ENCODE measurements at places on chromosomes 12 and 14.

DNA sequence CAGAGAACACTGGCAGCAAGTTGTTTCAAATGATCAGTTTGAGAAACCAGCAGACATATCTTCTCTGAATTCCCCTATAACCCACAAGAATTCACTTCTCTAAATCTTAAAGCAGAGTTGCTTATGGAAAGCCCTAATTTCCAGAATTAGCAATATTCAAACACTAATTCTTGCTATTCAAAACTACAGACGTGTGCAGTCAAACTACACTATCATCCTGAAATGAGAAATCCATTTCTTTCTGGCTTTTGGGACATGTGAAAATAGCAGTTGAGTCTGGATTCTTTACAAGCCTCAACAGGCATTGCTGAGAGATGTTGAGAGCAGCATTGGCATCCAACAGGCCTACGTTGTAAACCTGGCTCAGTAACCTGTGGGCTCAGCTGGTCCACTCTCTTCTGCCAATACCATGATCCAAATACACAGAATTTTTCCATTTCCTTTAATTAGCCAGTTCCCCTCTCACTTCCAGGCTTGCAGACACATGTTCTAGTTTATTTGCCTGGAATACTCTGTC lies 74.6 kb upstream of the TMTC1 start:
- ATAC-seq = no peak

DNA sequence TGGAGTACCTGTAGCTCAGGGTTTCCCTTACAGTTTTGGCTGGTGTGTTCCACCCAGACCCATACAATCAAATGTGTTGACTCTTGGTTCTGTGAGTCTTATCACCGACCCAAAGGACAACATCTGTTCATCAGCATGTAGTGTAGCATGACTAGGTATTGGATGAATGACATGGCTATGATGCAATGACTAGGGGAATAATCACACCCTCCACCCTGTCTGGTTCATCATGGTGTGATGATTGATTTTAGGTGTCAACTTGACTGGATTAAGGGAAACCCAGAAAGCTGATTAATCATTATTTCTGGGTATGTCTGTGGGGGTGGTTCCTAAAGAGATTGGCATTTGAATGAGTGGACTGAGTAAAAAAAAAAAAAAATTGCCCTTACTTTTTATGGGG lies 311.3 kb downstream of the DPF3 start:
- ATAC-seq = no peak

DNA sequence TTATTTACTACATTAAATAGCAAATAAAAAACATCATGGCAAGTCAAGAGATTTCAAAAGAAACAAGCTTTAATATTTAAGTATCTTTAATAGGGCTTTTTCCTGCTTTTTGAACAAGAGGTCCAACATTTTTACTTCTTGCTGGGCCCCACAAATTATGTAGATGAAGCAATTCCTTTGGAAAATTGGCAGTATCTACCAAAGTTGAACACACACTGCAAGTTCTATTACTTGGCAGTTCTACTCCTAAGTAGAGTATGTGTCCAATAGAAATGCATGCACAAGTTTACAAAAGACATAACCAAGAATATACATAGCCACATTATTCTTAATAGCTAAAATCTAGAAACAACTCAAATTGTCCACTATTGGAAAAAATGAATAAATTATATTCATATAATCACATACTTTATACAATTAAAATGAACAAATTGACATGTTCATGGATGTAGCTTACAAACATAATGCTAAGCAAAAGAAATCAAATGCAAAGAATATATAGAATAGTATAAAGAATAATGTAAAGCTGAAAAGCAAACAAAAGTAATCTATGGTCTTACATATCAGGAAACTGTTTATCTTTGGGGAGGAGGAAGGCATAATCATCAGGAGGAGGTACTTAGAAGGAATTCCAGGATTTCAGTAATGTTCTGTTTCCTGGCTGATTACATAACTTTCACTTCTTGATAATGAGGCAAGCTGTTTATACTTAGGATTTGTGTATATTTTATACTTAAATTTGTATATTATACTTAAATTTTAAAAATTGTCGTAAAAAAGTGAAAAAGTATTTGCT lies 6.5 kb upstream of the TMBIM4 start:
- no peak for ATAC-seq

- peak; percentile 41 for ATAC-seq
Observed at GRCh38 chr12:94783862-94784261, 133.5 kb upstream of the TMCC3 start.

DNA sequence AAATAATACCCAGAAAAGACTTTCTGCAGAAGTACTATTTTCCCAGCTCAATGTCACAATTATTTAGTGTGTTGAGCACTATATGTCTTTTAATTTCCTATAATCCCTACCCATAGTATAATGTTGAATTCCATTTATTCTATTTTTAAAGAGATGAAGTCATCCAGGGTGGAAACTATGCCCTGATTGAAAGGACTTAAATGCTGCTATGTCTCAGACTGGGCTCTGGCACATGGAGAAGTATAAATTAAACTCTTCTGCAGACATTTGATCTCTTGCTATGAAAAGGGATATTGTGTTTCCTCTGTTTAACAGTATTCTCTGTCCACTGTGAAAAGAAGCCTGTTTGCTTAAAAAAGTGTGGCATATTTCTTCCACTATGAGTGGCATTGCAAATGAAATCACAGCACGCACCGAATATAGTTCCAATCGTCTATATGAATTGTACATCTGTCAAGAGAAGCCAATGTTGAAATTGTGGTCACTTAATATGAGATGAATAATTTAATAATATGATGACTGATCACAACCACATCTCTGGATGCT lies 192.3 kb downstream of the BCAT1 start:
- peak; percentile 87 for ATAC-seq

DNA sequence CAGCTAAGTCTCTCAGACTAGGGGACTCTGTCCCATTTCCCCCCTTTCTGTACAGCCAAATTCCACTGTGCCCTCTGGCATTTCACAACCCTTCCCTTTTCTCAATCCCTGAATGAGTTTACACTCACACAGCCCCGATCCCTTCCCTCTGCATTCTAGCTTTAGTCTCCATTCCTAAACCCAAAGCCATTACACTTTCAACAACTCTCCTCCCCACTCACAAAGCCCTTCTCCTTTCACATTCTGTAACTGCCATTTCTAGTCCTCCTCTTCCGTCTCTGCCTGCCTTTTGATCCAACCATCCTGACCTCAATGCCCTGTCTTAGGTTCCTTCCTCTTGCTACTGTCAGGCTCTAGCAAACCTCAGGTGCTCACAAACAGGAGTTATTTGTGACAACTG lies 3.6 kb downstream of the ZFHX2 start:
- no peak for ATAC-seq

DNA sequence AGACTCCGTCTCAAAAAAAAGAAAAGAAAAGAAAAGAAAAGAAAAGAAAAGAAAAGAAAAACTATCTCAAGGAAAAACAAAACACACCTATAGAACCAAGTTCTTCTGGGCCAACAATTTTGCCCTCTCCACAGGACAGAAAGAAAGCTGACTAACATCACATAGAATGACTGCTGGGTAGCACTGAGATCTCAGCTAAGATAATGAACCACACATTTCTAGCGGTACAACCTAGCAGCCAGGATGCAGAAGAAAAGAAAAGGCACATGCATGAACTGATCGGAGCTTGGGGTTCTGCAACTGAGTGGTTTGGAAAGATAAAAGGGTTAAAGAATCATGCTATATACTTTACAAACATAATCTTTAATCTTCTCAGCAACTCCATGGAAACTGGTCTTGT lies 19.5 kb downstream of the TMED10 start:
- peak; percentile 28 for ATAC-seq

GRCh38 chr12:1644534-1645438 lies 15.8 kb downstream of the WNT5B start:
- ATAC-seq = peak; percentile 95

DNA sequence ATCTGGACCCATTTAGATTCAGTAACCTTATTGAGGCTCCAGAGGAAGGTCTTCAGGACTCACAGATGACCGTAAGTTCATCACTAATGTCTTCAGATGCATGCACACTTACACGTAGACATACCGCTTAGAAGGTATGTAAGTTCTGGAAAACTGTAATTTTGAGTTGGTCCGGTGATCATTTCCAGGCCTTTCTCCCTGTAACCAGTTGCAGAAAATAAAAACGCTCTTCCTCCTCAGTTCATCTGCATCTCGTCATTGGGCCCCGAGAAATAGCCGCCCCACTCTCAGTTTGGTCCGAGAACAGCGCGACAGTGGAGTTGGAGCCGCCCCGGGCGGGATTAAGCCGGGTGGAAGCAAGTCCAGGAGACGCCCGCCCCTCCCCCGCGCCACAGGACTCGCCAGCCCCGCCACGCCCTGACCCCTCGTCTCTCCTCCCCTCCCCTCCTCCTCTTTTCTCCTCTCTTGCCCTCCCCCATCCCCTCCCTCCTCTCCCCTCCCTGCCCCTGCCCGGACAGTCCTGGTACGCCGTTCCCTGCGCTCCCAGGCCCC lies 83.7 kb downstream of the TNFAIP2 start:
- no peak for ATAC-seq

- no peak for ATAC-seq
Observed at GRCh38 chr12:132724506-132725241, 14.0 kb downstream of the PGAM5 start.

DNA sequence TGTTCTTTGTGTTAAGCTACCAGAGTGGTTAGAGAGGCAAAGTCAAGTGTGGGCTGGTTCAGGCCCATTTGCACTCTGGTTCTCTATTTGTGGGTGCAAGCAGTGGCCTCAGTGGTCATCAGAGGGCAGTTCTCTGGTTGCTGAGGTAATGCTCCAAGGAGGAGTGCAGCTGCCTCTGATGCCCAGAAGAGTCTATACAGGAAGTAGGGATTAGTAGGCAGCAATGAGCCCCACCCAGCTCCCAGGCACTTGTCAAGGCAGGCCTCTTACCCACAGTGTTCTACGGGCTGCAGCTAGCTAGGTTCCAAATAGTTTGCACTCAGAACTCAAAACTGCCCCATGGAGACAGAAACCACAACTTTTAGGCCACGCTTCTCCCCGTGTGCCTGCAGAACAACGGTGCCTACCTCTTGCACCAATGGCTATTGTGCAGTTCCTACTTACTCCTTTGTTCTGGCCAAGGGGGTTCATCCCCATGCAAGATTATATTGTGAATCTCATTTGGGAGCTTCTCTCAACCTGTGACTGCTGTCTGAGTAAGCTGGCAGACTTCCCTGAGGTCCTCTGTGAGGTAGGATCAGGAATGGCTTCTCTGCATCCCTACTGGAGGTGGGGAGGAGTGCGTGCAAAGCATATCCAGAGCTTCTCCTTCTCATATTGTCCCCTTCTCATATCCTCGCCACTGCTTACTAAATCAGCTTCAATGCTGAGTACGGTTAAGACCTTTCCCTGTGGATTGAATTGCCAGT lies 410.3 kb upstream of the LMO3 start:
- no peak for ATAC-seq

GRCh38 chr12:31521964-31522363 lies 69.0 kb downstream of the DENND5B start:
- no peak for ATAC-seq

DNA sequence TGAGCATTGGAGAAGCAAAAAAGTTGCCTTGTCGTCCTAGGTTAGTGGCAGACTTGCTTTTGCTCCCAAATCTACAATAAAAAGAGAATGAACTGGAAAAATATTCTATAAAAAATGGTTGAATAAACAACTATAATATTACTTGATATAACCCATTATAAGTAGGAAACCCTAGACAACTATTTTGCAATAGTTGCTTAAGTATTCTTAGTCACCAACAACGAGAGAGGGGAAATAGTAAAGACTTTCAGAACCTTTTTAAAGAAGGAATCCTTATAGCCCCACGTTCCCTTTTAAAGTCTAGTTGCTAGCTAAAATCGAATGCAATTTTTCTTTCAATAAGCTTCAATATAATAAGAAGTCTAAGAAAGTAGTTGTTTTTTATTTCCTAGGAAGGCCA lies 17.5 kb downstream of the AQP6 start:
- ATAC-seq = no peak

DNA sequence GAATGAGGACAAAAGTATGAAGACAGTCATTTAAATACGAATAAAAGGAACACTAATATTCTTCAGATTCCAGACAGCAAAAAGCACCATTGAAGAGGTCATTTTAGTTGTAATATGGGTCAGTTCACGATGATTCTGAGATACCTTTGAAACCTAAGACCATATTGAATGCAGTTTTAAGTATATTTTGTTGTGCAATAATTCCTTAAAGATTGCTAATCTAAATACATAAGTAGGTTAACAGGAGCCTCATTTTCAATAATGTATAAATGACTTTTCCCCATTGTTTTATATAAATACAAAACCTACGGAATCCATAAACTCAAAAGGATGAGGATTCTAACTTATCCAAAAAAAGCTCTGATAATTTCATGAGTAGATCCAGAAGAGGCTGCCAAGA lies 5.8 kb downstream of the GNS start:
- no peak for ATAC-seq

DNA sequence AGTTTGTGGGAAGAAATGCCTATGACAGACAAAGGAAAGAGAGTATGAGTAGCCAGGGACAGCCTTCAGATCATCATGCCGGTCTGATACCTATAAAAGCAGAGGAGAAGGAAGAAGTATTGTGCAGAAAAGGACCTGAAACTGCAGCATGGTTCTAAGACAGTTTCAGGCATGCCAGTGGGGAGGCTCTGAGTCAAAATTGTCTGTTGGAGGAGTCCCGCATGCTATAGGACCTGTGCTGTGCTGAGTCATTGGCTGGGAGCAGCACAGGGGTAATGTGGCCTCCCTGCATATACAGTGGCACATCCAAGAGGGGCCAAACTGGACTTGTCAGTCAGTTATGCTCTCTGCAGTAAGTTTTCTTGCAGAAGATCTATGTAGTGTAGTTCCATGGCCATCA lies 40.7 kb downstream of the NEUROD4 start:
- ATAC-seq = no peak

- ATAC-seq = no peak
Observed at GRCh38 chr12:85130646-85131045, 94.5 kb downstream of the LRRIQ1 start.

- no peak for ATAC-seq
Observed at GRCh38 chr12:14186193-14186502, 179.3 kb upstream of the ATF7IP start.

GRCh38 chr12:5520037-5520436 lies 88.1 kb downstream of the NTF3 start:
- no peak for ATAC-seq

GRCh38 chr12:31122481-31122880 lies 48.8 kb downstream of the DDX11 start:
- no peak for ATAC-seq

DNA sequence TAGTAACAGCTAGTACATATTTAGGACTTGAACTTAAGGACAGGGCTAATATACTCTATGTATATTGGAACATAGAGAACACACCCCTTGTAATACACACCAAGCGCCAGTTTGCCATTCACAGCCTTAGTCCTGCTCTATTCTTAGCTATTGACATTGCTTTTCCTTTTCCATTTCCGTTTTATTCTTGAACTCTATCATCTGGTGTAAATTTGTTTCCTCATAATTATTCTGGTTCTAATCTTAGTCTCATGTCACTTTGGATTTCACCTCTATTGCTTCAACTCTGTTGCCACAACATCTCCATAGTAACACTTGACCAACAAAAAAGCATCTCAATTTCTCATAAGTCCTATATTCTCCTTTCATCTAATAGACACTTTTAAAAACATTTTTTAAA lies 225.7 kb downstream of the PHLDA1 start:
- ATAC-seq = no peak

- no peak for ATAC-seq
Observed at GRCh38 chr14:96754845-96755184, 42.4 kb upstream of the VRK1 start.

- ATAC-seq = no peak
Observed at GRCh38 chr12:113252494-113252893, 31.2 kb downstream of the TPCN1 start.
